ENCODE measurements at places on chromosomes 1 and 21. TPM values are rescaled to one million over a fixed set of nuclear protein-coding genes. Genes with fewer than 3 reads are reported as not detected.

CRP gene
- not detected for total RNA-seq

TNFAIP8L2 gene
- total RNA-seq = 25.7 TPM

IGSF3 gene
- total RNA-seq = 2.1 TPM

BMP8B gene
- 0.94 TPM for total RNA-seq

OR2T29 gene
- not detected for total RNA-seq

FAM78B gene
- 0.25 TPM for total RNA-seq

MR1 gene
- total RNA-seq = 13.3 TPM

FNBP1L gene
- 0.67 TPM for total RNA-seq

IL23R gene
- total RNA-seq = 0.86 TPM

TTC22 gene
- total RNA-seq = 2.1 TPM

KIRREL1 gene
- total RNA-seq = 0.08 TPM

SPATA45 gene
- total RNA-seq = not detected

EVA1C gene
- total RNA-seq = 11.5 TPM

PTPRC gene
- total RNA-seq = 318 TPM

NUDT4B gene
- not detected for total RNA-seq

VANGL1 gene
- 2.2 TPM for total RNA-seq

S100A7A gene
- not detected for total RNA-seq

RGS4 gene
- total RNA-seq = not detected

BTBD19 gene
- total RNA-seq = 8.2 TPM

OR10J1 gene
- total RNA-seq = not detected

CFAP126 gene
- total RNA-seq = not detected

LAX1 gene
- 21.4 TPM for total RNA-seq

USH2A gene
- not detected for total RNA-seq

RHEX gene
- total RNA-seq = not detected

FAM72C gene
- total RNA-seq = 6.9 TPM

LYSMD1 gene
- 4.3 TPM for total RNA-seq
